Activated CD4-positive, CD25-positive, alpha-beta regulatory T cell treated with anti-CD3 and anti-CD28 coated beads, Interleukin-2, amount 50 U/mL, for 72 hours (primary cell): ENCODE measurements at places on chromosomes 3 and 15.

DNA sequence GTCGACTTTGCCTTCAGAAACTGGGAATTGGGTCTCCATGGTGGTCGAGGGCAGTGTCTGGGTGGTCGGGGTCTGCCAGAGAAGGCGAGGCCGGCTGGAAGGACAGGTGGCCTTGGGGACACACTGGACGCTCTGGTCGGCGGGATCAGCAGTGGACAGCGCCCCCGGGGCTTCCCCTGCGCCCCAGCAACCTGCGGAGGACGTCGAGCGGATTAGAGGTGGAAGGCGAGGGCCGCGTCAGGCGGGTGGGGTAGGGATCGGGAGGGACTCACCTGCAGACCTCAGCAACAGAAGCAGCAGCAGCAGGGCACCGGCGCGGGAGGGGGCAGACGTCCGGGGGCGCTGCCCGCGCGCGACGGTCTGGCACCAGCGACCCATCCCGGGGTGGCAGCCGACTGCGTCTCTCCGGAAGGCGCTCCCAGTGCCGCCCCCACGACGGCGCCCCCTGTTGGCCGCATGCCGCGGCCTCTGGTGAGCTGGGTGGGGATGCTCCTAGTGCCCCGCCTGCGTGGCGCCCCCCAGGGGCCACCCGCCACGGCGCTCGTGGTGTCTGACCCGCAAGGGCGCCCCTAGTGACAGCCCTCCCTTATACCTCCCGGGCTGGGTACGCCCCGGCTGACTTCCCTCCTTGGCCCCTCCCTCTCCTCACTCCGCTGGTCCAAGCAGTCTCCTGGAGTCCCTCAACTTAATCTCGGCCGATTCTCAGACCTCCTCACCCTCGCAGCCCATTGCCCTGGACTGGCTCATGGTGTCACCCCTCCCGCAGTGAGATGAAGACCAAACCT lies at the start of gene PRSS50:
TSS of gene PRSS50 (minus strand) at position 423 of the 785 bp plus-strand sequence. CDS start at position 378, 45 bp downstream.
- DNase-seq = peak; percentile 33

DNA sequence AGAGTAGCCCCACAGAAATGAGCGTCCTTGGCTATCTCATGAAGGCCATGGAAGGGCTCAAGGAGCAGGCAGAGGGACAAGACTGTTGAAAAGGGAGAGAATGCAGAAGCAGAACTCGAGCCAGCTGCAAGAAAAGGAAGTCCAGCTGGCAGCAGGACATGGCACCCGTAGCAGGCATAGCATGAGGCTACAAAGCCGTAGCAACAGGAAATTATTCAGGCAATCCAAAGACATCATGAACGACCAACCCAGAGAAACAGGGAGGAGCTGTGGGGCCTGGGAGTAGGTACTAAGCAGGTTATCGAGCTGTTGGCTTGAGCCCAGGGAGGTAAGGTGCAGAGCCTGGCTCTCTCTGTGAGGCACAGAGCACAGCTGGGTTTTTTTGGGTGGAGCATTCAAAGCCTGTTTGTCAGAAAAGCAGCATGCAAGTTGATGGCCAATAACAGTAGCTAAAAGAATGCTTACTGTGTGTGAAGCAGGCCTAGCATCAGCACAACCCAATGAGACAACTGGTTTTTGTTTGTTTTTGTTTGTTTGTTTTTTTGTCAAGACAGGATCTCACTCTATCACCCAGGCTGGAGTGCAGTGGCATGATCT lies 144.0 kb upstream of the SMAD3 start:
- no peak for DNase-seq

GRCh38 chr3:80116281-80116680 lies 348.5 kb upstream of the ROBO1 start:
- no peak for DNase-seq

- DNase-seq = no peak
Measured at GRCh38 chr3:197105786-197106185, 76.2 kb upstream of the MELTF start.

GRCh38 chr15:93001881-93002280 lies 87.1 kb downstream of the RGMA start:
- no peak for DNase-seq

DNA sequence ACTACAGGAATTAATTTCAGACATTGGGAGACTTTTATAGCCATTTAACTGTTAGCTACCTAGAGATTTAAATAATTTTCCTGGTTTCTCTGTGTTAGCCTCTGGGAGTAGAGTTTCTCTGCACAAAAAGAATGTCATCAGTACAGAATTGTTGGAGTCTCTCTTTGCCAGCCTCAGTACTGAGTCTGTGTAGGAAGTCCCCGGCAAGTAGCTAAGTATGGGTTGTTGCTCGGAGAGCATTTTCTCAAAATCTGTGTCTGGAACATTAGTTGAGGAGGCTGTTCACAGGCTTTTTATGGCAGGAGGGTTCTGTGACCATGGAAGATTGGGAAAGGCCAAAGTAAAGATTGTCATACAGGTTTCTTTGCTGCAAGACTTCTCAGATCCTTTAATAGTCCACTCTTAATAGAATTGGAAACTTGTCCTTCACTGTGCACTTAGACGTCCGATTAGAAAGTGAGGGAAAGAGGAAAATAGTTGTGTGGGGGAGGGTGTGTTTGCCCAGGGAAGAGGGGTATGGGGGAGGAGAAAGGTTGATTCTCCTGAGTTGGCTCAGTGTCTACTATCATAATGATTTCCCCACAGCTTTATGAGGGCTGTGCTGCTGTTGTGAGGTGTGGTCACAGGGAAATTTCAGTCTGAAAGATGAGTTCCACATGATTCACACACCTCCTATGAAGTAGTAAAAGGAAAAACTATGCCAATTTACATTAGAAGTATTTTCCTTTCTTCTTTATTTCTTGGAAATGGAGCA lies 207.1 kb downstream of the PTPRG start:
- no peak for DNase-seq

DNA sequence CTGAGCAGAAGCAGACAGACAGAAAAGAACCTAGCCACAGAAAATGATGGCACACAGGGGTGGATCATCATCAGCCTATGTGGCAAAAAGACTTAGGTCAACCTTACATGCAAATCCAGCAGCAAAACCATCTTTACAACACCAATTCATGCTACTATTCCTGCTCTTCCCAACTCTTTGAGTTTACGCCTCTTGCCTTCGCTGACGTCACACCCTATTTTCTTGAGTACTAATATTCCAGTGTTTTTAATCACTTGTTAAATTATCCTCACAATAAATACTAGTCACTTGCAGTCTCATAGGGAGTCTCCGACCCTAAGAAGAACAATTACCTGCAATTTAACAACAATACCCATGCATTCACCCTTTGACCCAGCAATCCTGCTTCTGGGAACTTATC lies 6.0 kb upstream of the PSMD6 start:
- DNase-seq = no peak

DNA sequence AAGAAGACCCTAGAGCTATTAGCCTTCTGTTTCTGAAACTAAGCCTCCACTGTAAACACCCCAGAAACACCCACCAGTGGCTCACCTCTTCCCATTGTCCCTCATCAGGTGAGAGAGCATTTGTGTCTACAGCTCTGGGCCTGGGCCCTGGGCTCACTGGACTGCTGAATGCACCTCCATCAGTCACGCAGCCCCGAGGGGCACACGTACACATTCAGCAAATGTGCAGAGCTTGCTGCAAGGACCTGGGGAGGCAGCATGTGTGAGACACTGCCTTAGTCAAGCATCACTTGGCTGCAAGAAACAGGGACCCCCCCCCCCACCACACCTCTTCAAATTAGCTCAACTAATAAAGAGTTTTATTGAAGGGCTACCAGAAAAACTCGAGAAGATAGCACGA lies 29.0 kb downstream of the MRPL46 start:
- no peak for DNase-seq

DNA sequence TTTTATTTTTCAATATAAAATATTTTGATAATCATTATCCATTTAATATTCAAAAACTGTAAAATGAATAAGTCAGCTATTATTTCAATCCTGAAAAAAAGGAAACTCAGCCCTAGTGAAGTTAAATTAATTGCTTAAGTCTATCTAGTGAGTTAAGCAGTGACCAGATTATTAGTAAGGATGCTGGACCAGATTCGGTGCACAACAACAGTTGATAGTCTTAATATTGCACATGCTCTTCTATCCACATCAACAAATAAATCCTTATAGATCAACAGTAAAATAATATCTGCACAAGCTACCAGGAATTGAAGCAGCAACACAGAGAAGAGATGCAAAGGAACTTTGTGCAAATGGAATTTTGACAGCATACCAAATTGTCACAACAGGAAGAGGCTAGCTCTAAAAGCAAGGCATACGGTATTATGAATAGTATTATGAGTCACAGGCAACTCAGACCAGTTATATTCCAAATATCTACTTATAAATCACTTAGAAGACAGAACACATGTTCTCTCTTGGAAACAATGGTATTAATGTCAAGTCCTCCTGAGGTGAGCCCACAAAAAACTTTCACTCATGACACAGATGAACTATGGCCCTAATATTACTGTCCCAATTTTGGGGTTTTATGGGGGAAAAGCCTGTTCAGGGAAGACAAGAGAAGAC lies 24.9 kb downstream of the VPS13C start:
- no peak for DNase-seq

GRCh38 chr3:196193133-196193735 lies 18.0 kb downstream of the ZDHHC19 start:
- no peak for DNase-seq

DNA sequence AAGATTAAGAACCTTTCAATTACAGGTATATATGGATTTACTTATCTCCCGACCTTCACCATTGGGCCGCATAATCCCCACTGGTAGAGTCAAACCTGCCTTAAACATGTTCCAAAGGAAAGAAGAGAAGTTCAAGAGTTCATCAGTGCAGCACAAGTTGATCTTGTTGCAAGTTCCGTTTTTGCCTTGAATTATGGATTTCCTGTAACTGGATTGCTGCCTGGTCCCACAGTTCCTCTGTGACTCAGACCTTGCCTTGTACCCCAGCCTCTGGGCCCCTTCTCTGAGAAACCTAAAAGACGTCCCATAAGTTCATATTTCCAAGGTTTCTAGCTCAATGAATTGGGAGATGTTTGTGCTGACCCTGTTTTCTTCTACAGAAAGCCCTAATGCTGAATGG lies 112.5 kb upstream of the THBS1 start:
- DNase-seq = no peak

GRCh38 chr3:108225221-108225620 lies 3.0 kb upstream of the IFT57 start:
- no peak for DNase-seq

- DNase-seq = no peak
Measured at GRCh38 chr15:62901909-62902546, 140.5 kb upstream of the TPM1 start.

DNA sequence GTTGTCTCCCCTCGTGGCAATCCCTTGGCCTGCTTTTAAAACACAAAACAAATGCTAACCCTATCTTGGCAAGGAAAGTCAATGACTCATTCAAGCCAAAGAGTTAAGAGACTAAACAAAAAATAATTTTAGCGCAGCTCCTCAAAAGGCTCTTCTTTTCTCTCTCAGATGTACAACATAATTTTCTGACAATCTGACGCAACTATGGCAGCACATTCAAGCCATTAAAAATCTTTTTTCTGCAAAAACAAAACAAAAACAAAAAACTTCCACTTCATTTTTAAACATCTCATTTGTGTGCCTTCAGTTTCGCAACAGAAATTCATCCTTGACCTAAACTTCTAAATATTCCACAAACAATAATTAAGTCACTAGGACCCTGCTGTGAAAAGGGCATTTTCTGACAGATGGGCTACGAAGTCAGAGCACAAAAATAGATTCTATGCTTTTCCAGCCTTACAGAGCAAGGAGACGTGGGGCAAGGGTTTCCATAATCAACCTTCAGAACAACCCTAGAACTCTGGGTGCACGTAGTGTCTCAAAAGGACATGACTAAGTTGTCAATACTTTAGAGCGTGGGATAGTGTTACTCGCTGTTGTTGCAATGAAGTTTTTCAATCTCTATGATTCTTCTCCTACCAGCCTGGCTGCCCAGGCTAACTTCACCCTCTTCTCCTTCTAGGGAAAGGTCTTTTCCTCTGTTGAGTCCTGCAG lies 84.3 kb downstream of the MB21D2 start:
- DNase-seq = no peak

DNA sequence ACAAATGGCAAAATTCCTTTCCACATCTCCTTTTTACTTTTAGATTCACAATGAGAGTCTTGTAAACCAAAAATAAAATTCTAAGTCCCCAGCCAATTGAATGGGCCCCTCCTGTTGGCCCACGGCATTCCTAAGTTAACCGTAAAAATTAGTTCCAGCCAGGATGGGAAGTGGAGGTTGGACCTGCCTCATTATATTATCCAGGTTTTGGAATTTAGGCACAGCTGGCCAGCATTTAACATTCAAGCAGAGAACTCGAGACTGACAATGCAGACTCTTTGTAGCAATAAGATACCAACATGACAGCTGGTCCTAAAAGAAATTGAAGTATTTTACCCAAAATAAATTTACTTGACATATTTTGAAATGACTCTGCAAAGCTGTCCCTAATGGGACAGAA lies 321.0 kb upstream of the NAALADL2 start:
- DNase-seq = no peak

GRCh38 chr3:175732017-175732416 lies 872.9 kb downstream of the NAALADL2 start:
- DNase-seq = no peak

DNA sequence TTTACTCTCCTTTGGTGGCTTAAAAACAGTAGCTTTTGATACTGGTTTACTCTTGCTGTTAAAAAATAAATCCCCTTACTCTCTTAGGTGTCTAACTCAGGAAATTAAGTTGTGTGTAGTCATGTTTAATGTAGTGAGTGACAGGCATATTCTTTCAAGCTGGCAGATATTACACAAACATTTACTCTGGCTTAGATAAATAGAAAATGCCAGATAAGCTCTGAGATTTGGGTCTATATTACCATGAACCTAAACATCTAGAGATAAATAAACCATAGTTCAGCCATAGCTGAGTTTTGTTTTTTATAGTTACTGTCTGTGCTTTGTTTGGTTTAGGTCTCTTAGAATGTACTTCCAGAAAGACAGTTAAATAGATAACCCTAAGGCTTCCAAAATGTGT lies 2.4 kb downstream of the SEMA6D start:
- DNase-seq = no peak

GRCh38 chr3:151301787-151302186 lies 14.8 kb downstream of the GPR87 start:
- DNase-seq = no peak

DNA sequence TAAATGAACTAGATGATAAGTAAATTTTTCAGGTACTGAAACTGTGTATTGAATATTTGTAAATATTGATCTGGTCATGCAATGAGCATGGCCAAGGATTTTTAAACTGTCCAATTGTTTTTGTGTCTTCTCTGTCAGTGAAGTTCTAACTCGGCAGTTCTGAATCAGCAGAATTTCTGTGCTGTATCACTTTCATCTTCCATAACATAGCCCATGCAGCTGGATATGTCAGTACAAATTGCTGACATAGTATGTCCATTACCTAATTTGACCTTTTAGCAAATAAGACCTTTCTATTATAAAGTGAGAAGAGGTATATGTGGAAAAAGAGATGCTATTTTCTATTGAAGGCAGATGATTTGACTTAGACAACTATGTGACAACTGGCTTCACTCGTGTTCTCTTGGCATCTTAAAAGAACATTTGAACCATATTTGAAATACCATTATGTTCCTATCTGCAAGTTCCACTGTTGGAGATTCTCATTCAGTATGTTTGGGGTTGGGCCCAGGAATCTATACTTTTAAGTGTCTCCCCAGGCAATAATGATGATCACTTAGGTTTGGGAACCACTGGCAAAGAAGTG lies 90.4 kb downstream of the CMSS1 start:
- no peak for DNase-seq
